Substantia nigra (tissue), 51 donors: ENCODE measurements at places on chromosomes 5 and 9.

- DNase-seq = no peak
These were observed 259.4 kb downstream of the PLK2 start for GRCh38 chr5:58200451-58200850.

DNA sequence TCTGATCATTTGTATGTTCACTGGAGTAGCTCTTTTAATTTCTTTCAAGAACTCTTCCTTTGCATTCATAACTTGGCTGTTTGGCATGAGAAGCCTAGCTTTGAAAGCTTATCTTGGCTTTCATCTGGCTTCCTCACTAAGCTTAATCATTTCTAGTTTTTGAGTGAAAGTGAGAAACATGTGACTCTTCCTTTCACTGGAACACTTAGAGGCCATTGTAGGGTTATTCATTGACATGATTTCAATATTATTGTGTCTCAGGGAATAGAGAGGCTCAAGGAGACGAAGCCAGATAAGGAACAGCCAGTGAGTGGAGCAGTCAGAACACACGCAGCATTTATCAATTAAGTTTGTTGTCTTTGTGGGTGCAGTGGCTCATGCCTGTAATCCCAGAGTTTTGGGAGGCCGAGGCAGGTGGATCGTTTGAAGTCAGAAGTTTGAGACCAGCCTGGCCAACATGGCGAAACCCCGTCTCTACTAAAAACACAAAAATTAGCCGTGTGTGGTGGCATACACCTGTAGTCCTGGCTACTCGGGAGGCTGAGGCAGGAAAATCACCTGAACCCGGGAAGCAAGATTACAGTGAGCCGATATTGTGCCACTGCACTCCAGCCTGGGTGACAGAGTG is 98.3 kb downstream of the UGCG start:
- DNase-seq = no peak

DNA sequence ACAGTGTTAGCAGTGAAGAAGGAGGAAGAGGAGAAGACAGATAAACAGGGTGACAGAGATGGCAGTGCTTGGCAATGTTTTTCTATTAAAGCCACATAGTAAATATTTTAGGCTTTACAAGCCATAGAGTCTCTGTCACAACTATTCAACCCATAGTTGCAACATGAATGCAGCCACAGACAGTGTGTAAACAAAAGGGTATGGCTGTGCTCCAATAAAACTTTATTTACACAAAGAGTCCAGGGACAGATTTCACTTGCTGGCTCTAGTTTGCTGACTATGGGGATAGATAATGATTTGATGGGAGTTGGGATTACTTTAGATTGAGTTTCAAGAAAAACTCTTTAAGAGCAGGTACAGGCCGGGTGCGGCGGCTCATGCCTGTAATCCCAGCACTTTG is 224.8 kb upstream of the SEMA6A start:
- no peak for DNase-seq

GRCh38 chr9:5874048-5874447 is 16.6 kb upstream of the MLANA start:
- DNase-seq = no peak

GRCh38 chr9:133067813-133068212 is 6.0 kb downstream of the CEL start:
- DNase-seq = no peak

- DNase-seq = no peak
These were observed 86.2 kb upstream of the MYO10 start for GRCh38 chr5:17022296-17022695.

DNA sequence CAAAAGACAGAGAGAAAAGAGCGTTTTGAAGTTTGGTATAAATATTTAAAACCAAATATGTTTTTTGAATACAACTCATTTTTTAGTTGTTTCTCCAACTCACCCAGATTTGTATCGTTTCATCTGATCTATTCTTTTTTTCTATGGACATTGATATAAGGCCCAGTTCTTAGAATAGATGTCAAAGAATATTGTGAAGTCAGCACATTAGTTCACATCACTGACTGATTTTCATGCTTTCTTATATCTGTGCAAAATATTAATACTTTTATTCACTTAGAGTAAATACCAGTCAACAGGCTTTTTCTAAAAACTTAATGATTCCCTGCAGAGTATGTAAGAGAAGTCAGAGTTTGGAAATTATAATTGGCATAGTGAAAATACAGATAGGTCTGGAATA is 254.4 kb upstream of the PTPRD start:
- DNase-seq = no peak

GRCh38 chr5:147436596-147436995 is 73.3 kb downstream of the DPYSL3 start:
- DNase-seq = no peak

- DNase-seq = no peak
These were observed 198.2 kb downstream of the GLIS3 start for GRCh38 chr9:4101667-4102066.

DNA sequence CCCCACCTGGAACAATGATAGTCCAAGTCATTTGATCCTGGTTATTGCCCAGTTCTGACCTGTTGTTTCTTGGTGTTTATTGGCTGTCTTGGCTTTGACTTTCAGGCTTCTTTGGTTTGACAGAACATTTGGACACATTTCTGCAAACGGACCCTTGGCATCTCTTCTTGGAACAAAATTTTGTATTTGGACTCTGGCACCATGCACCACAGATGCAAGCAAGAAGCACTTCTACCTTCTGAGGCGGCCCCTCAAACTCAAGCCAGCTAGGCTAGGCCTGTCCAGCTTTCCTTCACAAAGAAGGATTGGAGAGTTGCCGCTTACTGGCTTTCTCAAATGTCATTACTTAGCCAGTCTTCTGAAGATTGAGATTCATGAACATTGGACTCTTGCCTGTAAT is 23.1 kb upstream of the FGF10 start:
- no peak for DNase-seq

DNA sequence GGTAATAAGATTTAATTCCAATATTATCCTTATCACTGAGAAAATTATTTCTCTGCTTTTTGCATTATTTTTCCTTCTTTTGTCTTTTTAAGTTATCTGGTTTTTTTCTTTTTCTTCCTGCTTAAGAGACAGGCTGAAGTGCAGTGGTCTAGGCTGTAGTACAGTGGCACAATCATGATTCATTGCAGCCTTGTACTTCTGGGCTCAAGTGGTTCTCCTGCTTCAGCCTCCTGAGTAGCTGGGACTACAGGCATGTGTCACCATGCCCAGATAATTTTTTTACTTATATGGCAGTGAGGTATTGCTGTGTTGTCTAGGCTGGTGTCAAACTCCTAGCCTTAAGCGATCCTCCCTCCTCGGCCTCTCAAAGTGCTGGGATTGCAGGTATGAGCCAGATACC is 93.9 kb downstream of the SLC44A1 start:
- no peak for DNase-seq

DNA sequence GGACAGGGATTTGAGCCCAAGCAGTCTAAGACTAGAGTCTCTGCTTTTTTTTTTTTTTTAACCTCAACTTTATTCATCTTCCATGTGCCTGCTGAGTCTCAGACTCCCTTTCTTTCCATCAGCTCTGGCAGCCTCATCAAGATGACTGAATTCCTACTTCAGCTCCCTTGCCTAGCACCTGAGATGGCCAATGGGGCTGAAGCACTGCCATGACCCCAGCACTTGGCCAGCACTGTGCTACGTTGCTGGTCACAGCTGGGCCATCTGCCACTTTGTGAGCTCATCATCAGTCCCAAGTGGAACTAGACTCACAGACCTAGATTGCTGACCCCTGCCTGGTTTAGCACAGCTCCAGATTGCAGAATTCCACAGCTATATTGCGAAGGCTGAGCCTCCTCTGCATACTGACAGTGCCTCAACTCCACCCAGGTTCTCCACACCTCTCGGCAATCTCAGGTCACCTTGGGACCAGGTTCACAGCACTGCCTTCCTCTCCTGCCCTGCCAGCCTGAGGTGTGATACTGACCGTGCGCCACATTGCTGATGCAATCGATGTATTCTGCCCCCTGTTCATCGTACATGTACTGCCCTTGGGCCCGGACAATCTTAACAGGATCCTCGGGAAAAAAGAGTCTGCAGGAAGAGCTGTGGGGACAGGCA is 1.6 kb downstream of the PHYKPL start:
- DNase-seq = peak; percentile 46

- DNase-seq = no peak
These were observed 16.8 kb upstream of the DMXL1 start for GRCh38 chr5:119054101-119054500.

DNA sequence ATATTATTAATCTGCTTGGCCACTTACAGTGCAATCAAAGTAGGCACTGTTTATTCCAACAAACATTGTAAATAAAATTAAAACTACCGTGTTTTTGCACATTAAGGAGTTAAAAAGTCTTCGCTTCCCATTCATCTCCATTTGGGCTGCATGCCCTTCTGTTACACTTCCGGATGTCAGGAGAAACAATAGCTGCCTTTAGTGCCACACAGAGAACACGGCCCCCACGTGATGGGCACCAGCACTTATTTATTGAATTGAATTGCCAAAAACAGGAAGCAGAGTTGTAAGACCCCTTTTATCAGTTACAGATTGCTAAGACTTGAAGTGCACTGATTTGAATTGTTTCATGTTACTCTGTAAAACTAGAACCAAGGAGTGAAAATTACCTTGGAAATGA is 80.4 kb downstream of the LHFPL2 start:
- peak; percentile 52 for DNase-seq

DNA sequence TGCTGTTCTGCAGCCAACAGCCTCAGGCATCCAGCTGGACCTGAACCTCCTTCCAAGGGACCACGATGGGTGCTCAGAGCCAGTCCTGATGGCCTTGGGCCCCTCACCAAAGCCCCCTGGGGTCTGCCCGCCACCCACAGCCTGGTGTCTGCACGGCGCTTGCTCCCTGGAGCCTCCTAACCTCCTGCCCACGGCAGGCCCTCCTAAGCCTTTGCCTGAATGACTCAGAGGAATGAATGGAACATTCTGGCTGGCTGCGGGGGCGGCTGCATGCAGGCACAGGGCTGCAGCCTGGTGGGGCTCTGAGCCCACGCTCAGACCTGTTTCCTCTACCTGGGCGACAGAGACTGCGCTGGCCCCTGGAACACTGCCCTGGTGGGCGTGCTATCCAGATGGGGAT is 6.9 kb downstream of the SOHLH1 start:
- DNase-seq = no peak

GRCh38 chr5:139619861-139620260 is 28.3 kb upstream of the CXXC5 start:
- DNase-seq = no peak

GRCh38 chr5:72956324-72957140 is 691 bp downstream of the FCHO2 start:
- DNase-seq = peak; percentile 67

GRCh38 chr5:39713250-39713916 is 288.6 kb upstream of the DAB2 start:
- no peak for DNase-seq

GRCh38 chr9:6605202-6605601 is 40.3 kb downstream of the GLDC start:
- DNase-seq = no peak

- no peak for DNase-seq
These were observed 7.6 kb upstream of the EQTN start for GRCh38 chr9:27304521-27304920.

GRCh38 chr9:81374459-81375186 is 314.7 kb downstream of the TLE1 start:
- DNase-seq = no peak

DNA sequence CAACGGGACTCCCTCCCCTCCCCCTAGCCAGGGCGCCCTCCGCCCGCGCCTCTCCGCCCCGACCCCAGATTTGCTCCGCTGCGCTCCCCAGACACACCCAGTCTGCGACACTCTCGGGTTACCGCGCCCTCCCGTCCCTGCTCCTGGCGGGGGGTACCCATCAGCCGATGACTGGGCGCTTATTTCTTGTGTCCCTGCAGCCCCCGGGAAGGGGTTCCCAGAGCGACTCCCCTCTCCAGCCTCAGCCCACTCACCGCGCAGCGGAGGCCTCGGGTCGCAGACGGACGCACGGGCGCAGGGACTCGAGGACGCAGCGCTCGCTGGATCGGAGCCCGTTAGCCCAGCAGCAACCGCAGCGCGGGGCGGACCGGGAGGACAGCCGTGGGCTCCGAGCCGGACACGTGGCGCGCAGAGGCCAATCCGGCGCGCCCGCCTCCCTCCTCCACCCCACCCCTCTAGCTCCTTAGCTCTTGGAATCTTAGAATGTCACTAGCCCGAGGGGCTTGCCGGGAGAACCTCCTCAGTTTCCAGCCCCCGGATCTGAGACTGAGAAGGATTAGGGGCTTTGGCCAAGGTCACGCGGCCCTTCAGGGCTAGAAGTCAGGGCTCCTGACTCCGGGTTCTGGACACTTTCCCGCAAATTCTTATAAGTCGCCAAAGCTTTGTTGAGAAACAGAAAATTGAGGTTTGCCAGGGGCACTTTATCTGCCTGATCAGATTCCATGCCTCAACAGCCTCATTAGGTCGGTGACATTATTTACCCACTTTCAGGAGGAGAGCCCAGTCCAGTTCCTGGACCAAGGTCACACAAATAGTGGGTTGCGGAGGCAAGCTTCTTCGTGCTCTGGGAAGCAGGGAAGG is at the start of gene ANXA6:
TSS of gene ANXA6 (minus strand) at position 354 of the 861 bp plus-strand sequence. CDS start 9,878 bp downstream, outside the sequence.
- peak; percentile 69 for DNase-seq

DNA sequence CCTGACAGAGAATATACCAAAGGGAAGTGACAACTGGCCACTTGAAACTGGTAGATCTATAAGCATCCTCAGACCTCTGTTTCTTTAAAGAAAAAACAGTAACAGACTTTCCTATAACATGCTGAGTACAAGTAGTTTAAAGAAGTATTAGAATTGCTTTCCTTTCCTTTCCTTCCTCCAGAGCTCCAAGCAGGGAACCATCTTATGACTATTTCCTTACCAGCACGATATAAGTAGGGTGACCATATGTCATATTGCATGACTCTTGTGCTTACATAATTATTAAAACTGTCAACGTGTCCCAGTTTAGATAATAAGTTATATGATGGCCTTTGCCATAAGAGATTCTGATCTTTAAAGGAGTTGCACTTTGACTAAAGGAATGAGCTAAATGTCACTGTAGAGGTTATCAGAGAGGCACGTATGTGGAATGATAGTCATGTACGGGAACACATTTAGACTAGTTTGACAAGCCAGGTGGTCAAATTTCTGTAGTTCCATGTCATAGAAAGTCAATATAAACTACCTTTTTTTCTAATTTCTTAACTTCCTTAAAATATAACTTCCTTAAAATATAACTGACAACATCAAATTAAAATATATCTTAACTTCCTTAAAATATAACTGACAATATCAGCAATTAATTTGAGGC is 212.7 kb upstream of the CD180 start:
- DNase-seq = no peak

DNA sequence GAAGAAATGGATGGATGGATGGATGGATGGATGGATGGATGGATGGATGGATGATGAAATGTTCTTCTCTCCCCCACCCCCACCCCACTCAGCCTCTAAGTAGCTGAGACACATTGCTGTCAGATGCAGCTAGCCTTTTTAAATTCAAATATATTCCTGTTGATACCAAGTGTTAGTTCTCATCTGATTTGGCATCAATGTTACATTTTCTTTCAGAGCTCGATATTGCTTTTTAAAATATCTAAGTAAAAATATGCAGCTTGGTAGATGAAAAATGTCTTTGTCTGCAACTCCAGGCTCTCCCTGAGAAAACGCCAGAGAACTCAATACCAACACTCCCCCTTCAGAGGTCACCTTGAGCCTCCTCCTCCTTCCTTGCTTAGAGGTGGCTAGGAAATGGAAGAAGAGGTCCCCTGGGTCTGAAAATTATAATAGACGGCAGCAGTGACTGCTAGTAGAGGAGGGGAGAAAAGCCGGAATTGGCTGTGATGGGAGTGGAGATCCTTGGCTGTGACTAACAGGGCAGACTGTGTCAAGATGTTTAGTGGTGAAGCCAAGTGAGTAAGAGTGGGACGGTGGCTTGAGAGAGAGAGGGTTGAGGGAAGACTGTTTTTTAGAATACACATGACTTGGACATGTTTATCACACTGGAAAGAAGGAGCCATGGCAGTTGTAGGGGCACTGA is 156.0 kb downstream of the ZNF462 start:
- no peak for DNase-seq
